Activated CD4-positive, alpha-beta T cell treated with anti-CD3 and anti-CD28 coated beads, Interleukin-2, amount 50 U/mL, for 24 hours (primary cell): ENCODE measurements at places on chromosomes 11 and 22.

- DNase-seq, result no peak
These were observed 376.8 kb downstream of the TBC1D22A start for GRCh38 chr22:47139013-47139789.

DNA sequence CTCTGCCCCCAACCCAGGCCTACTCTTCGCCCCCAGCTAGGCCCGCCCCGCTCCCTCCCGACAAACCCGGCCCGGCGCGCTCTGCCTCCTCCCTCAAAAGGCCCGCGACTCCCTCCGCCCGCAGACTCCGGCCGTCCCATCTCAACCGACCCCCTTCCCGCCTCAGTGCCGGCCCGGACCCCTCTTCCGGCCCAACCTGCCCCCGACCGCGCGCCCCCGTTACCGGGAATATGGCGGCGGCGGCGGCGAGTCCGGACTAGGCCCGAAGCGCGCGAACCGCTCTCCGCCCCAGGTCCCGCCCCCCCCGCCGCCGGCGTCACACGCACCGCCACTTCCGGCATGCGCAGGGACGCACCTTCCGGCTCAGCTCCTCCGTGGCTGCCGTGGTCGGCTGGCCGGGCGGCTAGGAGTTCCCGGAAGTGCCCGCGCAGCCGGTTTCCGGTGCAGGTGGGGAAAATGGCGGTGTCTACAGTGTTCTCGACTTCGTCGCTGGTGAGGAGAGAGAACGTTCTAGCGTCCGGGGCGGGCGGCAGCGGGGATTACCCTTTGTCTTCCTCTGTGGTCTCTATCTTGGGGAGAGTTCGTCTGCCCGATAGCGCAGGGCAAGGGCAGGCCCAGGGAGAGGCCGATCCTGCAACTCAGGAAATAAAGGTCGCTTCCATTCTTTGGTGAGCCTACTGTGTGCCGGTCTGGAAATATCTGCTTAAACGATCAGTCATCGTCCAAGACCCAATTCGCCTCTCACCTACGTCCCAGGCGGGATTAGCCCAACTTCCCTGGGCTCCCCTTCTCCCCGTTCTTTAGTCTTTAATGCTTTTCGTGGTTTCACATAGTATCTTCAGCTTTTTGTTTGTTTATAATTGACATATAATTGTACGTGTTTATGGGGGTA is at the start of the genes CPSF7 and SDHAF2:
TSS of gene CPSF7 (minus strand) at position 285 of the 892 bp plus-strand sequence. CDS start 740 bp downstream, outside the sequence.
TSS of gene SDHAF2 (plus strand) at position 434 of the 892 bp plus-strand sequence. CDS start at position 457, 23 bp downstream.
- peak; percentile 96 for DNase-seq

DNA sequence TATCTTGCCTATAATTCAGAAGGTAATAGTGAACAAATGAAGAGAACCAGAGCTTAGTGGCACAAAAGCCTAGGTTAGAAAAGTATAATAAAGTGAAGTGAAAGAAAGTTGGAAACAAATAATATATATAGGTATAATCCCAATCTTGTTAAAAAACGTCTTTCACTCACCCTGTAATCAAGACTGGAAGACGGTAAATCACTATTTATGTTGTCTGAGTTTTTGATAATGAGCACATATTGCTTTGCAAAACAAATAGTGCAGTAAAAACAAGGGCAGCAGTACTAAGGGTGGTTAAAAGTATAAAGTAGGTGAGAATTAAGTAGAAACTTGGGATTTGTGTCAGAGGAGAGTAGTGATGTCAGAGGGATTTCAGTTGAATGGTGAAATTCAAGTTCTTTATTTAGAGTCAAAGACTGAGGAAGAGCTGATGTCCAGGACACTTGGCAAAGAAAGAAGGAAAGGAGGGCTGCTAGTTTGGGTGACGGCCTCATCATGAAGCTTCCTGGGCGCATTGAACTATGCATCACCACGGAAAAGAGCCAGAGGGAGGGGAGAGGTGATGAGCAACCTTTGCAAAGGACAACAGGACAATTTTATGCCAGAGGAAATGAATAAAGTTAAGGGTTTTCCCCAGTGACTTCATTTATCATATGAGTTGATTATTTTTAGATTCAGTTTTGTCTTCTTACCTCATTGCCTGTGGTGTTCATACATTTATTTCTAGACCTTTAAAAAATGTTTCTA is 11.4 kb downstream of the NCAM1 start:
- no peak for DNase-seq

GRCh38 chr22:40213478-40213877 is 35.8 kb downstream of the TNRC6B start:
- DNase-seq, result no peak

GRCh38 chr22:25566898-25567235 is 2.4 kb downstream of the GRK3 start:
- DNase-seq, result no peak

GRCh38 chr11:74675761-74676160 is 55.5 kb downstream of the CHRDL2 start:
- no peak for DNase-seq

- no peak for DNase-seq
These were observed 51.0 kb upstream of the SEPTIN5 start for GRCh38 chr22:19663286-19663815.

DNA sequence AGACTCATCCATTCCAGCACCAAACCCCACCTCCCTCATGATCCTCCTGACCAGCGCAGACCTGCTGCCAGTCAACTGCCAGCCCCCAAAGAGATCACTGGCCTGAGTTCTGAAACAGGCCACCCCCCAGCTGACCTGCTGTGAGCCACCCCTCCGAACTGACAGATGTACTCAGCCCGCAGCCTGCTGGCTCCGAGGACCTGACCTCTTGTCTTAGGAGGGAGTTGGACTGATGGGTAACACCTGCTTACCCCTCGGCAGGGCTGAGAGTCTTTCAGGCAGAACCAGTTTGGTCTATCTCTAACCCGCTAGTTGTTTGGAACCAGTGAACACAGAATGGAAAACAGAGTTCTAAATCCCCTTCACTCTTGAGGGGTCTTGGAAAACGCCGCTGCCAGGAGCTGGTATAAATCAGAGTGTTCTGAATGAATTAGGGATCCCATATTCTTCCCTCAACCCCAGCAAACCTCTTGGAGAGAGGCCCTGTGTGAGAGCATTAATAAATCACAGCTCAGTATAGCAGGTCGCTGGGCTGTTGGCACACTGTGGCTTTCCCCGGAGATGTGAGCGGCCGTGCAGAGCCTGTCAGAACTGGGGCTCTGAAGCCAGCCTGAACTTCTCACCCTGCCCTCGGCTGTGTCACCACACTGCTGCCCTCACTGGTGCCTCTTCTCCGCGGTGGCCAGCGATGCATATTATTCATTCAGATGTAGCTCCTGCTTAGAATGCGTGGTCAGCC is 165.1 kb upstream of the NCAM1 start:
- no peak for DNase-seq

DNA sequence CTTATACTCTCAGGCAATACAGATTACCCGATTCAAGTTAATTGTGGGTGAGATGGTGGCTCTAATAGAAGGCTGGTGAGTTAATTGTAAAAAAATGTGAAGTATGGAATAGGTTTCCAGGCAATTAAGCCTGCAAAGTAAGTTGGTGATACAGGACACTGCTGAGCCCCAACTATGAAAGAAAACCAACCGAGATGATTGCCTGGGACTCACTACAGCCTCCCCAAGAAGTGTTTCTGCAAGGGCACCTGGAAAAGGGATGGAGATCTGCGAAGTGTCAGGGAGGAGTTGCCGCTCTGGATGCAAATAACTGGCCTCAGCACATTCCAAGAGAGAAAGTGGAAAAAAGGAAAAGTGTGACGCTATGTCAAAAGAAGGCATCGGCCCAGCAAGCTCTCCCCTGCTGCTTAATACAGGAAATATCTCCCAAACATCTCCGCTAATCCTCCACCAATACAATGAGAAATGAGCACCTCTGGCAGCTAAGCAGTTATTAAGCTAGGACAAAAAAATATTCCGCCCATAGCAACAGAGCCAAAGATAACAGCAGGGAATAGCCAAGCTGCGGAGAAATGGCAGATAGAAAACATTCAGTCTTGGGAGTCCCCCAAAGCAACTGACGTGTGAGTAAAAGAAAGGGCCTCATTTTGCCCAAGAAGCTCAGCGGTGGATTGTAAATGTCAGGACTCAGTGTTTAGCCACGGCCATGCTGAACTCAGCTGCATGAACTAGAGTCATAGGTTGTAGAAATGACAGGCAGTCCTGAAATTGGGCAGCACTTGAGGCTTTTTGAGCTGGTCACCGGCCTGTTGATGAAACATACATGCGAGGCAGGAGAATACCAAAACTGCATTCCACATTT is 133.7 kb downstream of the SNX19 start:
- DNase-seq, result no peak

GRCh38 chr22:40241200-40241763 is 63.6 kb downstream of the TNRC6B start:
- no peak for DNase-seq
